ENCODE measurements at places on chromosomes 6 and 20.

DNA sequence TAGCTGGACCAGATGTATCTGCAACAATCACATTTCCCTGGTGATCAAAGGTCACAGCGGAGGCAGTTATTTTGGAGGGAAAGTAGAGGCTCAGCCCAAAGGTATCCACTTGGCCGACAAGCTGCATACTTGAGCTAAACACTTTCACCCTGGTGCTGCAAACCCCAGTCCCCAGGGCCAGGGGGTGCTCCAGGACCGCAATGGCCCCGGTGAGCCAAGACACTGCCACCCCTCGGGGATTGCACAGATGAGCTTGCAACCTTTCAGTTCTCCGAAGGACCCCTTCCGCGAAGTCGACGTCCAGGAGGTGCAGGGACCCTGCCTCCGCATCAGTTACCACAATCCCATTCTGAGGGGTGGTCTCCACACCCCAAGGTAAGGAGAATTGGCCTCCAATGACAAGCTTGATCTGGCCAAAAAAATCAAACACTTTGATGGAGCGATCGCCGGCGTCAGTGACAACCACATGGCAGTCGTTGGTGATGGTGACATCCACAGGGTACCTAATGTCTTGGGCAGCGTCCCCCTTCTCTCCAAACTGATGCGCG is 823 bp downstream of the NHLRC1 start:
- no peak for DNase-seq

GRCh38 chr6:119344306-119344705 is 5.3 kb downstream of the MAN1A1 start:
- no peak for DNase-seq

DNA sequence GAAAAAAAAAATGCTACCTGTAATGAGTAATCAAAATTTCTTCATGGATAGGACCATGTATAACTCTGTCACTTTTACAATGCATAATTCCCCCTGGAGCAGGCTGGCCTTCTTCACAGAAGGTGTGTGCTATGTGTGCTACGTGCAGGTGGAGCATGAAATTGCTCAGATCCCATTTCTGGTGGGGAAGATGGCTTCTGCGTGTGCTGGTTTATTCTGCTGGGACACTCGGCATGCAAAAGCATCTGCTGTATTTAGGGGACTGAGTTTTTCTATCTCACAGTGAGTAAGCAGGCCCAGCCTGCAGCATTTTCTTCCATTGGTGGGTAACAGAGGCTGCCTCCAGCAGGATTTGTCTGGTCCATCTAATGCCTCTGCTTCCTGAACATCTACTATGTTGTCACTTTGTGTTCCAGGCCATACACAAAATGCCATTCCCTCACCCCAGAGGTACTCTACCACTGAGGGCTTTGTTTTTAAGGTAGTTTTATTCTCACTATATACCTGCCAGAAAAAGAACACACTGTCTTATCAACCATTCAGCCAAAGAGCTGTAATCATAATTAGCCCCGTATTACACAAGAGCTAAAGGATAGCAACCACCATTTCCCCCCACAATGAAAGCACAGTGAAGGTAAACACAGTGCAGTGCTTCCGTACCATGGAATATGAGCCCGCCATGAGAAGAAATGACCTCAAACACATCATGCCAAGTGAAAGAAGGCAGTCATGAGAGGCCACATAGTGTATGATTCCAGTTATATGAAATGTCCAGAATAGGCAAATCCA is 62.4 kb downstream of the SYNDIG1 start:
- DNase-seq = no peak

DNA sequence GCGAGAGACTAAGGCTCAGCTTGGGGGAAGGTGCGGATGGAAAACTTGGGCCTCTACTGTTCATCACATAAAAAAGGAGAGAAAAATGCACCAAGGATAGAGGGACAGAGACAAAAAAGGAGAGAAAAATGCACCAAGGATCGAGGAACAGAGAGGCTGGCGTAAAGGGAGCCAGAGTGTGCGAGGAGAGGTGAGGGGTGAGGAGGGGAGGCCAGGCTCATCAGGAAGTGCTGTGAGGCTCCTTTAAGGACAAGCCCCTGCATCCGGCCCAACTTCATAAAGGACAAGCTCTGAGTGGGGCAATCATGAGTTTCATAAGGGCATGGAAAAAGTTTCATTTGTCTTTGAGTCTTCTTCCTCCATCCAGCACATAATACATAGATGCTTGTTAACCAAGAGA is 117.2 kb upstream of the NXT1 start:
- no peak for DNase-seq

GRCh38 chr6:39560915-39561314 is 164.3 kb downstream of the KIF6 start:
- DNase-seq = no peak
